Osteoblast (primary cell): ENCODE measurements at places on chromosomes 13 and 19.

DNA sequence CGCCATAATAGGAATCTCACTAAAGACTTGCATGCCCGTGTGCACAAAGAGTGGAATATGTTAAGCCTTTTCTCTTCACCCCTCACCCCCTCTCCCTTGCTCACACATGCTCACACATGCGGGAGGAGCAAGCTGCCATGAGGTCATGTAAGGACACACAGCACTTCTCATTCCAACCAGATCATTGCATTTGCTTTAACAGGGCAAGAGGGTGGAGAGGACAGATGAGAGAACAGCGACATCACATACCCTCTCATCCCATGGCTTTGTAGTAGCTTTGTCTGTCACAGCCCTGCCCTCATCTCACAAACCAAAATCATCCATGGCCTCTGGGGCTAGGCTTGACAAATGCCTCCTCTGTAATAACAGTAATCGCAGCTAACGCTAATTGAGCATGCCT is 145.6 kb upstream of the FRY start:
- no peak for DNase-seq

GRCh38 chr13:23323946-23324709 is 109.4 kb downstream of the SACS start:
- DNase-seq, result no peak

DNA sequence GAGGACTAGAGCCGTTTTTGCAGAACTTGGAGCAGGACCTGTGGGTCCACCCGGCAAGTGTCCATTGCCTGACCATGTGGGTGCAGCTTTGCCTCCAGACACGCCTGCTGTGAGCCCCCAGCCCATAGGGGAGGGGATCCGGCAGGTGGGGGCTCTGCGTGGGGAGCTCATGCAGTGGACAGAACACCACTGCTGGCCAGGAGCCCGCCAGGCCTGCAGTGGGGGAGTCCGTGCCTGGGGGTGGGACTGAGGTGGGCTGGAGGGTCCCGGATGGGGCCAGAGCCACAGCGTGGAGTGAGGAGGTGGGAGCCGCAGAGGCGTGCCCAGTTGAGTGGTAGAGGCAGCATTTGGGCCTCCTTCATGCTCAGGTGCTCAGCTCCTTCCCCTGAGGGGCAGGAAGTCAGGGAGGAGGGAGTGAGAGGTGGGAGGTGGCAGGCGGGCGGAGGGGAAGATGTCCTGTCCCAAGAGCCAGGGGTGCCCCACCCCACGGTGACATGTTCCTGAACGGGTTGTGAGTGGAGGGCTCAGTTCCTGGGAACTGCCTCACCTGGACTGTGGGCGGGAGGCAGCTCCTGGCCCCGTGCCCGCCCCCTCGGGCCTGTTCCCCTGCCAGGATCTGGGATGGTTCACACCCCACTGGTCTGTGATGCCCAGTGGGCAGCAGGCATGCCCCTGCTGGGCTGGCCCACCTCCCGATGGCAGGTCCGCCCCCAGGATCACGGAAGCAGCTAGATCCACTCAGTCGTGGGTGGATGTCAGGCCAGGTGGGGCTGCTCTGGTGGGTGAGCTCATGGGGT is 8.8 kb downstream of the ADAT3 start:
- DNase-seq, result peak; percentile 58

GRCh38 chr13:25489238-25489637 is 117.5 kb downstream of the ATP8A2 start:
- no peak for DNase-seq

DNA sequence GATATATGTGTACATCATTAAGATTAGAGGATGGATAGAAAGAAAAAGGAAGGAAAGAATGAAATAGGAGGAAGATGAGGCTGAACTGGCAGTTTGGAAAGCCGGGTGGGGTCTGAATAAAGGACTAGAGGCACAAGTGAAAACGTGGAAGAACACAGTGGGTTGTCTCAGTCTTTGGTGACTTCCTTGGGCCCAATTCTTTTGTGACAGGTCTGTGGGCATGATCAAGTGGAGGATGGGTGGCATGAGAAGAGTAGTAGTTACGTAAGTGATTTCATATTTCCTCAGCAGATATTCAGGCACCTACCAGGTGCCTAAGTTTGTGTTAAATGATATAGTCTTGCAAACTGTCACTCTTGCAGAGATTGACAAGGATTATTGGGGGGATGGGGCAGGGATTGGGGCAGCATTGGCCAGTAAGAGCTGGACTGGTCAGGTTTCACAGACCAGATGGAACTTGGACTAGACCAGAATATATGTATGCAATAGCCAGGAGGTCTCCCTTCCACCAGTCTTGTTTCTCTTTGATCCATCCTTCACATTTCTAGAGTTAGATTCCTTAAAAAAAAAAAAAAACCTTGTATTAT is 2.7 kb downstream of the TPP2 start:
- DNase-seq, result no peak

DNA sequence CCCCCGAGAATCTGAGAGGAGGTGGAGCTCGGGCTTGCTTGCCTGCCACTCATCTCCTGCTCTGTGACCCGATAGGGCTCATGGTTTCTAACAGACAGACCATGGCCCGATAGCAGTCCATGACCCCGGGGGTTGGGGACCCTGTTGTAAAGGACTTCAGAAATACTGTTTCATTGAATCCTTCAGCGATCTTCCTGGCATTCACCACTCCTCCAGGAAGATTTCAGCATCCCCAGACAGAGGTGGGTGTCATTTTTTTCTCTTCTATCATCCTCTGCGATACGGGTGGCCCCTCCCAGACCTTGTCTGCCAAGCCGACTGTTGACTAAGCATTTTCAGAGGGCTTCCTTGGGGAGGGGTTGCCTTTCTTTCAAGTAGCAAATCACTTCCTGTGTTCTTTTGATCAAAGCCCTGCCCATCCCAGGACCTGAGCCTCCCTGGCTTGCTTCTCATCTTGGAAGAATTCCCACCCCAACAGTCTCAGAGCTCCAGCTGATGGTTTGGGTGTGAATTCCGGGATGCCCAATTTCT is 1.7 kb downstream of the MYO1F start:
- DNase-seq, result peak; percentile 82

DNA sequence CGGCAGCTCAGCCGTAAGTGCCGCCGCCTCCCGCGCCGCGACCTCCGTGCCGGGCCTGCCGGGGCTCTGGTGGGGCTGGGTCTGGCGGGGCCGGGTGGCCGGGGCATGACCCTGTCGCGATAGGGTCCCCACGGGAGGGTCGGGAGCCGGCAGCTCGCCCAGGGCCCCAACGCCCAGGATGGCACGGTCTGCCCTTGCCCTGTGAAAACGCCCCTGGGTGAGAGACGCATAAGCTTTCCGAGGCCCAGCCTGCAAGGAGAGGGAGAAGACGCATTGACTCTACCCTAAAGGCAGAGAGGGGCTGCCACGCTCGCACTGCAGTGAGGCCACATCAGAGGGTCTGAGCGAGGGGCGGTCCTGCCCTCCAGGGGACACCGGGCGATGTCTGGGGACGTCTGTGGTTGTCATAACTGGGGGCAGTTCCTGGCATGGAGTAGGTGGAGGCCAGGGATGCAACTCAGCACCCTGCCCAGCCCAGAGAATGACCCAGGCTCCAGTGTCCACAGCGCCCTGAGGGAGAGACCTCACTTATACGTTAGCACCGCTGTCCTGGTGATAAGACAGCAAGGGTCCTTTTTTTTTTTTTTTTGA is 539 bp downstream of the ZNF554 start:
- DNase-seq, result peak; percentile 94

GRCh38 chr13:108273429-108274118 is 4.1 kb downstream of the TNFSF13B start:
- DNase-seq, result no peak

DNA sequence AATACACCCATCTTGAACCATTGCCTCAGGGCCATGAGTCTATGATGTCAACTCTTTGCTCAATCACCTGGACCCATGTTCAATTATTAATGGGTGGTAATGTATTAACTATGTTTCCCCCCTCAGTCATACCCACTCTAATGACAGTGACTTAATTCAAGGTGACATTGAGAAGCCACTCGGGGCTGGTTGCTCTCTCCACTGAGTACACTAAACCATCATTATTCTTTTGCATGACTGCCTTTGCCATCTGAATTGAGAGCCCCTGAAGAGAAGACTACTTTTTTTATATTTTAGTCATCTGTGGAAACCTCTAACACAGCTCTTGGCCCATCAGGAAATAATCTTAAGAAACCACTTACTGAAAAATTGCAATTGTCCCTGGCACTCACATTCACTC is 139.2 kb upstream of the SOX21 start:
- DNase-seq, result no peak
